Activated CD4-positive, alpha-beta T cell treated with anti-CD3 and anti-CD28 coated beads for 1 hour (primary cell): ENCODE measurements at places on chromosomes 16 and 17.

DNA sequence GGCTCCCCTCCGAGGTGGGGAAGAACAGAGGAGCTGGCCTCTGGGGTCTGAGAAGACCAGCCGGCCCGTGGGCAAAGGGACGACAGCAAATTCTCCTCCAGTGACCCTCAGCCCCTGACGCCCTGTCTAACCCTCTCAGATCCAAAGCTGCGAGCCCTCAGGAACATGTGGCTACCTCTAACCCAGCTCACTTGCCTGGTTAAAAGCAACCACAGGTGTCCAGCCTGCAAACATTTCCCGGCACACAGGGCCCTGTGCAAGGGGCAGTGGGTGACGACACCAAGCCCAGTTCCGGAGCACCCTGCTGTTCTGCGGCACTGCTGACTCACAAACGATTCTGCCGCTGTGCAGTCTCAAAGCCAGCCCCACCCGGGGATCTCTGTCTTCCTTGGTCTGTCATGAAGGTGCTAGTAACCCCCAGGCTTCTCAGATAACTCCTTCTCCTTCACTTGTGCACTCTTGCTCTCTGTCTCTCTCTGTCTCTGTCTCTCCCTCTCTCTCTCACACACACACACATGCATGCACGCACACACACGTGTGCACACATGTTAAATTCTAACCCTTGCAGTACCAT, 23.0 kb downstream of the WNT3 start:
- DNase-seq: no peak

GRCh38 chr16:11734653-11735043, 8.0 kb downstream of the TXNDC11 start:
- DNase-seq: no peak

GRCh38 chr16:81715358-81716196, 63.5 kb upstream of the PLCG2 start:
- no peak for DNase-seq

GRCh38 chr17:29291163-29291752, 2.7 kb downstream of the NUFIP2 start:
- no peak for DNase-seq

- no peak for DNase-seq
Observed at GRCh38 chr17:9370467-9370866, 205.2 kb downstream of the STX8 start.

DNA sequence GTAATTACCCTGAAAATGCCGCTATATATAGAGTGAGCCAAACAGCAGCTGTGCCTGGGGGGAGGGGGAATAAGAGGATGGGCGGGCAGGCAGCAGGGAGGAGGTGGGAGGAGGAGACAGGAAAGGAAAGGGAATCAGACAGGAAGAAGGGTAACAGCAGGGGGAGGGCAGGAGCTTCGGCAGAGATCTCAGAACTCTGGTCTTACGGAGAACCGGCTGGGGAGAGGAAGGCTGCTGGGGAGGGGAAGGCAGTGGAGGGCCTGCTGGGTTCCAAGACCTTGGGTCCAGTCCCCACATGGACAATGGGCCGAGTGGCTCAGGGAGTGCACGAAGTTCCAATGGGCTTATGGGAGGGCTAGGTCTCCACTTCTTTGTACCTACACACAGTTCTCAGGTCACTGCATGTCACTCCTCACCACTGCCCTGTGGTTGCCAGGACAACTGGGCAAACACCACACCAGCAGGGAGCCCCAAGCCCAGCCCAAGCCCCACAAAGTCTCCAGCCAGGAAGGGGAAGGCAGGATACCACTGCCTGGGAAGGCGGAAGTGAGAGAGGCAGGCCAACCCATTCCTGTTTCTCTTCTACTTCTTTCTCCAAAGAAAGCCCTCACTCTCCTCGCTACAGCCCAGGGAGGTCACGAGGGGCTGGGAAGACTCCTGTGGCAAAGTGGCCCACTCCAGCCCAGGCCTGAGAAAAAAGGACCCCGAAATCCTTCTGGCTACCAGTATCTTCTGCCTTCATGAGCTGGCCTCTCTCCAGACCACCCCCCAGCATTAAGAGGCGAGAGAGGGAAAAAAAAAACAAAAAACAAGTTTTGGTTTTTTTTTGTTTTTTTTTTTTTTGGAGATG, 25.3 kb downstream of the G6PC3 start:
- no peak for DNase-seq

- DNase-seq: no peak
Observed at GRCh38 chr16:1144476-1145382, 8.2 kb upstream of the CACNA1H start.
